ENCODE measurements at places on chromosomes 3 and 15.
A peak's percentile ranks its signal among the peaks of the same experiment; 100 is the strongest.

- no peak for DNase-seq
Measured at GRCh38 chr3:56962206-56962605, 98.3 kb upstream of the SPATA12 start.

DNA sequence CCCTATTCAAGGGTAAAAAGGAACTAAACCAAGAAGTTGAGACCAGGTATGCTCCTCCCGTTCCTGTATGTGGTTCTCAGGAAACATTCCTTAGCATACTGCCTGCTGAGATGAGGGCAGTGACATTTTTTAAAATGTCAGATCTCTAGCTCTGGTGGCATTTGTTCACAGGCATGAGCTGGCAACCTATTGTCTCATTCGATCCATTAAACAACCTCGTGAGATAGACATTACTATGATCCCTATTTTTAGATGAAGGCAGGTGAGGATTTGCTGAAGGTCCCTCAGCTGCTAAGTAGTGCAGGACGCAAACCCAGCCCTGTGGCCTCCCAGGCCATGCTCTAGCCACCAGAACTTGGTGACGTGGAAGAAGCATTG, 74.9 kb downstream of the SIDT1 start:
- DNase-seq = no peak

DNA sequence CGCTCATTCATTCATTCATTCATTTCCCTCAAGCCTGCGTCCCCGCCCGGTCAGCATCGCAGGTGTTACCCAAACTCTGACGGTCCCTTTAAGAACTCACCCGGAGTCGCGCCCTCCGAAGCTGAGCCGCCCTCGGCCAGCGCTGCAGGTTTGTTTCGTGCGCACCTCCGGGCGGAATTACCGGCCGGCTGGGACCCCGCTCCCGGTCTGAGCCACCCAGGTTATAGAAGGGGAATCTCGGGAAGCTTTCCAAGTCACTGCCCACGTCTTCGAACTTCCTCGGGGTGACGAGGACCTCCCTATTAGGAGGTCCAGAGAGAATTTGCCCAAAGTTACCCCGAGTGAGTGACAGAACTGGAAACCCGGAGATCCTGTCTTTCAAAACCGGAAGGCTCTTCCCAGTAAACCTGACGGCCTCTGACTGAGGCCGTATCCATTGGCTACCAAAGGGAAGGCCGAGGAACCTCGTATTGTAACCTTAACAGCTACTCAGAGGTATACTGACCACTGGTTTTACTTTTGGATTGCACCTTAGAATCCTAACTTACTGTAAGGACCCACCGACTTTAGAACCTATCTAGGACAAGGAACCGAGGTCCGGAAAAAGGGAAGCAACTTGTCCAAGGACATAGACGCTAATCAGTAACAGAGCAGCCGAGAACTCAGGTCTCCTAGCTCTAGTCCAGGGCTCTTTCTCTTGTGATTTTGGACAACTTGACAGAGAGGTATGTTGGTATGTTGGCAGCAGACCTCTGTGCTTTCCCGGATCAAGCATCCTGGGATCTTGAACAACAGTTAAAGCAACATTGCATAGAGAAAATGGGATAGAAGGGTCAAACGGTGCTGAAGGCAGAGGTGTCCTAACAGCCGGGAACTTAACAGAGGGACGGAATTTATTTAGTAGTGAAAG, 788 bp upstream of the DLG1 start:
- peak; percentile 79 for DNase-seq

DNA sequence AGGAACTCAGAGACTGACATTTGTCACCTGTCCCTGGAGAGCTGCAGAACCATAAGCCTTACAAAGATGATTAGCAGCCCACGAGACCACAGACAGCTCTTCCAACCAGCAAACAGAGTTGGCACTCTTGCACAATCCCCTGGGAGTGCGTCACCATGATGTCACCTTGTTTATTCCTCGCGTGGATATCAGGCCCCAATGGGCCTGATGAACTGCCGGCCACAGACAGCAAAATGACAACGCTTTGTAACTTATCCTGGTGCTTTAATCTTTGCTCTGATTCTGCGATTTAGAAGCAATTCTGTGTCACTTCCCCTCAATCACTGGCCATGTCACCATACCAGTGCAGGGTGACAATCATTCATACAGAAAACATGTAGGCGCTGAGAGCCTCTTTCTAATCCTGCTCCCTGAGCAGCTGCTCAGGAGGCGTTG, 89.2 kb downstream of the TAMM41 start:
- DNase-seq = no peak

DNA sequence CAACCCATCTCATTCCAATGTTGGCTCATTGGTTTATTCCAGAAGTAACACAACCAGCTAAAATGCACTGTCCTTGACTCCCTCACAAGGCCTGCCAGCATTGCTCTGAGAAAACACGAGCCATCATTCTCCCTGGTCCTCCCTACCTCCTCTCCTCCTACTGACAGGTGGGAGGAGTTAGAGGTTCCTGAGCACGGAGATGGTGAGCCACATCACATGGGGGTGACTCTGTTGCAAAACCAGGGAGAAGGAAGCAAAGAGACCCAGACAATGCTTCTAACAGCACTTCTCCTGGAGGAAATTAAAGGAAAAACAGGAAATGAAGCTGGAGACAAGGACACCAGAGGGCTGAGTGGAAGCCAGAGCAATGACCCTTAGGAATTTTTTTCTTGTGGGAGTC, 667.4 kb downstream of the NTRK3 start:
- no peak for DNase-seq

DNA sequence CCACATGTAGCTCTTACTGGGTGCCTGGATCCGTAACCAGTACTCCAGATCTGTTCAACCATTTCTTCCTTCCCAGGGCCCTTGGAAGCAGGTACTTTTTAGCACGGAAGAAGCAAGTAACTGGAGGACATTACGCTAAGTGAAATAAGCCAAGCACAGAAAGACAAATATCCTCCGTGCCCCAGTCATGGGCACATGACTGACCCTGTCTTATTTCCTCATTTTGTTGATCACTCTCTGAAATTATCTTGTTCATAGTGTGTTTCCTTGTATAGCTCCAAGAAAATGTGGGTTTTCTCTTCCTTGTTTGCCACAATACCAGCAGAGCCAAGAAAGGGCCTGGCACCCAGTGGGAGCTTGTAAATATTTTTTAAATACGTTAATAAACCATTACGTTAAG, 32.2 kb upstream of the MTMR14 start:
- no peak for DNase-seq

- DNase-seq = no peak
Measured at GRCh38 chr15:45731343-45731742, 96.5 kb downstream of the SQOR start.

DNA sequence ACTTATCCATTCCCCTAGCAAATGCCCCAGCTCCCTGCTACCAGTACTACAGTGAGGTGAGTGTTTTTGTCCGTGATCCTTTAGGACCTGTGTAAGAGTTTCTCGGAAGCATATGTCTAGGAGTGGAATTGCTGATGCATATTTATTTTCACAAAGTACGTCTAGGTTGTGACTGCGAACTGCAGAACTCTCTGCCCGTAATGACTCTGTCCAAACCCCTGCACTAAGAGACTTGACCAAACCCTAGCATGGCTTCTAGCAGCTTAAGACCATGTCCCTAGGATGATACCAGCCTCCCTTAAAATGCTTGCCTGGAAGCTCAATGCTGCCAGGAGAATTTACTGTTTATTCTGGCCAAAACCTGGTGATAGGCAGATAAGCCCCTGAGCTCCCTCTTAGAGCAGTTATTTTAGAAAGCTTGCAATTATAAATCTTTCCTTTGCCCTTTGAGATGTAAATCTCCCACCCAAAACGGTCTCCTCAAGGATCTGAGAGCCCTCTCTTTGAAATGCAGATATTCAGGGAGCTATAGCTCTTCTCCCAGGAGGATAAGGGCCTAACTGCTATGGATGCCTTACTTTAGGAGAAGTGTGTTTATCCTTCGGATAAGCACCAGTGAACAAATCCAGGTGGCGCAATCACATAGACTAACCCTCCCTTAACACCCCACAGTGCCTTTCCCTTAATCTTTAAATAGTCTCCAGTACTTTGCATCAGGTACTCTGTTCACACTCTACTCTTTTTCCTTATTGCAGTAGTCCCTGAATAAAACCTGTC, 14.7 kb upstream of the CA12 start:
- no peak for DNase-seq

- DNase-seq = no peak
Measured at GRCh38 chr3:159760046-159760445, 228.6 kb upstream of the IL12A start.

DNA sequence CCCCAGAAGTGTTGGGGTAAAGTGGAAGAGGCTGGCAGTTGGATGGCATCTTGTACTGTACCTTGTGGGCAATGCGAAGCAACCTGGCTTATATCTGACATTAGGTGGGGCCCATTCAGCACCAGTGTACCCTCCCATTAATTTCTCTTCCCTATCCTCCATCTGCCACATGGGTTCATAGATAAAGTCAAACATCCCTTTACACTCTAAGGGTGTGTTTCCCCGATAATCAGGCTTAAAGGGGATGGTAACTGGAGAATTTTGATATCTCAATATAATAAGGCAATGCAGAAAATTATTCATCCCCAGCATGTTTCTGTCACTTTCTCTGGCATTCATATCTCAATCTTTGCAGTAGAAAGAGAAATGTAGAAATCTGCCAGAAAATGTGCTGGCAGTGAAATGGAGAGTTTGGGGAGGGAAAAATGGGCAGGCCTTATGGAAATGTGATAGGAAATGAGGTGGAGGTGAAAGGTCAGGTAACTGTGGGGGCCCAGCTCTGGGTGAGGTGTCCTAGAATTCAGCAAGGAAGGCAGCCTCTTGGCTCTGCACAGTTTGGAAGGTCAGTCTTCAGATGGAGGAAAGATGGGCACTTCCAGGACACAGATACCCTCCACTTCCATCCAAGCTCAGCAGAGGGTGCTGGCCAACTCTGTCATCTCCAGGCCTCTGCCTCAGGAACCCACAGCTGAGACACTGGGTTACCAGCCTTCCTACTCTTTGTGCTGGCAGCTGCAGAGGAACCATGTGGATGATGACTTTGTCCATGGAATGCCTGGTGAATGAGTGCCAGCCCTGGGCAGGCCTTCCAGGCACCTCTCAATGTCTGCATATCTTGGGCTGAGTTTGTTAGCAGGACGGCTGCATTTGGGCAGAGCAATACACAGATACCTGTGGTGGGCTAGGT, 325.9 kb upstream of the CTDSPL start:
- no peak for DNase-seq

DNA sequence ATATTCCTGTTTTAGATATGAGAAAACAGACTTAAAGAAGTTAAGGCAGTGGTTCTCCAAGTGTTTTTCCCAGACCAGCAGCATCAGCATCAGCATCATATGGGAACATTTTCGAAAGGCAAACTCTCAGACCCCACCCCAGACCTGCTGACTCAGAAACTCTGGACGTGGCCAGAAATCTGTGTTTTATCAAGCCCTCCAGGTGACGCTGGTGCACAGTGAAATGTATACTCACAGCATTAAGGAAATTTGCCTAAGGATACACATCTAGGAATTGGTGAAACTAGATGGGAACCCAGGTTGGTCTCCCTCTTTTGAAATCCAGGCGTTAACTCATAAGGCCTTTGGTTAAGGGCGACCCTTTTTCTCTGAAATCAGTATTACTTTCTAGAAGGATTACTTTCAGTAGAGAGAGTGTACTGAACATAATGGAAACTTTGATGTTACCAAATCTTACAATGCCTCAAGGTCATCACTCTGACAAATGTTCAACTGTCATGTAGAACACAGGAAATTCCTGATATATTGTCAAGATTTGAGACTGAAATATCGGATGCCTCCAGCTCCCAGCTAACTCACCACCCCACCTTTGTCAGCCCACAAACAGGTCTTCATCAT, 910.2 kb downstream of the ROBO1 start:
- no peak for DNase-seq

DNA sequence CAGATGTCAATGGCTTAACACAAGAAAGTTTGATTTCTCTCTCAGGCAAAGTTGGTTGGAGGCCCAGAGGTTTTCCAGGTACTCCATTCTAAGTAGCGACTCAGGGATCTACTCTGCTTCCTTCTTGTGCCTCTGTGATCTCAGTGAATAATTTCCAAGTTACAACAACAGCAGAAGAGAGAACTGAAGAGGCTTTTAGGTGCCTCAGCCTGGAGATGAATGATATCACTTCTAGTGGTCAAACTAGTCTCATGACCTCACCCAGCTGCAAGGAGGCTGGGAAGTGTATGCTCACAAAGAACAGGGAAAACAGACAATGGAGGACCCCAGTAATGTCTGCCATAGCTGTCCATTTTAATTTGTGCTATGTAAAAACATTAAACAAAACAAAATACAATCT, 4.6 kb upstream of the PRICKLE2 start:
- no peak for DNase-seq

DNA sequence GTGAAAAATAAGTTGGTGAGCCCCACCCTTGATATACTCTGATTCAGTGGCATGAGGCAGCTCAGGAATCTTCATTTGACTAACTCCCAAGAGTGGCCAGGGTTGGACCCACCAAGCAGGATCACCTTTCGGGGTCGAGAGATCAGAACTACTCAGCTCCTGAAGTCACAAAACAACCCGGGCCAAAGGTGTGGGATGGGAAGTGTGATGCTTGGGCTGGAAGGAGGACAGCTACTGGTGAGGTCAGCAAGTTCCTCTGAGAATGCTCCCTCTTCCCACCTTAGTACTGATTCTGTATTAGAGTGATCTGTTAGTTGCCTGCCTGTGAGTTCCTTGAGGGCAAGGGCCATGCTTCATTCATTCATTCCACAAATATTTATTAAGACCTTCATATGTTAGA, 15.1 kb downstream of the ESYT3 start:
- DNase-seq = peak; percentile 10

DNA sequence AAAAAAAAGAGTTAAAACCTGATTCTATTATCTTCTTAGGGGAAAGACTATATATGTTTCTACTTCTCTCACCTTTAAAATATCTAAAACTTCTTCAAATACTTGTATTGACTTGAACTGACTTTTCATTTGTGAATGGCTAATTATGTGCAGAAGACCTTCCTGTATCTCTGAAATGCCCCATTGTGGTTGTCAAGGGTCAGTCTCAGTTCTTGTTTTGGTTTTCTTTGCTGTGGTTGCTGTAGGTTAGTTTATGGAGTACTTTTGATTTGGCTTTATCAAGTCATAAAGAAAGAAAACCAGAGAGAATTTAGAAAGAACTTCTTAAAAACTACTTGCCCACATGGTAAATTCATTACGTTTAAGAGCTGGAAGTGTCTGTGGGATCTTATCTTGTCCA, 345.3 kb upstream of the POU1F1 start:
- DNase-seq = no peak

- DNase-seq = peak; percentile 98
Measured at GRCh38 chr3:5187156-5187919, at the start of gene EDEM1. EDEM1 (plus strand) TSS chr3:5187707; CDS start chr3:5187806, 99 bp downstream.

GRCh38 chr3:144458283-144458682, 486.7 kb downstream of the DIPK2A start:
- DNase-seq = no peak

GRCh38 chr15:39491886-39492490, 88.9 kb upstream of the THBS1 start:
- DNase-seq = no peak

- no peak for DNase-seq
Measured at GRCh38 chr3:57160765-57161538, 4.2 kb downstream of the IL17RD start.
